Left colon (tissue), 2 donors: ENCODE measurements at places on chromosomes 11 and 22. TPM values are rescaled to one million over a fixed set of nuclear protein-coding genes. Genes with fewer than 3 reads are reported as not detected.

- no peak for DNase-seq
Measured at GRCh38 chr11:128468111-128468510, 119.2 kb downstream of the ETS1 start.

The TENM4 gene
- 0.92 TPM for total RNA-seq

- no peak for DNase-seq
Measured at GRCh38 chr11:70456921-70457532, 58.7 kb downstream of the CTTN start.

The ZBTB16 gene
- total RNA-seq = 75.1 TPM

DNA sequence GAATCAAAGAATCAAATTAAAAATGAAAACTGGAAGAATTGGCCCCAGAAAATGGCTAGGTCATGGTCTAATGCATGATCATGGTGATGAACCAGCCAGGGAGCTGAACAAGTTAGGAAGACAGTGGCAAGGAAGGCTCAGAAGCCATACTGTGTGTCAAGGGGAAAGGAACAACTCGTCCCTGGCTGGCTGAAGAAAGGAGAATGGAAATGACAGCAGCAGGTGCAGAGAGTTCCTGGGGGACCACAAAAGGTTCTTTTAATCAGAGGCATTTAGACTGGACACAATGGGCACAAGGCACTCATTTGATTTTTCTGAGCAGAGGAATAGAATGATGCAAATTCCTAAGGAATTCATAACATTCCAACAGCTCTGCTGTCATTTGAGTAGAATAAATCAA is 209.9 kb downstream of the LARGE1 start:
- DNase-seq = no peak

- no peak for DNase-seq
Measured at GRCh38 chr11:103870821-103871309, 165.6 kb upstream of the DDI1 start.

The BIK gene
- total RNA-seq = 23.0 TPM

DNA sequence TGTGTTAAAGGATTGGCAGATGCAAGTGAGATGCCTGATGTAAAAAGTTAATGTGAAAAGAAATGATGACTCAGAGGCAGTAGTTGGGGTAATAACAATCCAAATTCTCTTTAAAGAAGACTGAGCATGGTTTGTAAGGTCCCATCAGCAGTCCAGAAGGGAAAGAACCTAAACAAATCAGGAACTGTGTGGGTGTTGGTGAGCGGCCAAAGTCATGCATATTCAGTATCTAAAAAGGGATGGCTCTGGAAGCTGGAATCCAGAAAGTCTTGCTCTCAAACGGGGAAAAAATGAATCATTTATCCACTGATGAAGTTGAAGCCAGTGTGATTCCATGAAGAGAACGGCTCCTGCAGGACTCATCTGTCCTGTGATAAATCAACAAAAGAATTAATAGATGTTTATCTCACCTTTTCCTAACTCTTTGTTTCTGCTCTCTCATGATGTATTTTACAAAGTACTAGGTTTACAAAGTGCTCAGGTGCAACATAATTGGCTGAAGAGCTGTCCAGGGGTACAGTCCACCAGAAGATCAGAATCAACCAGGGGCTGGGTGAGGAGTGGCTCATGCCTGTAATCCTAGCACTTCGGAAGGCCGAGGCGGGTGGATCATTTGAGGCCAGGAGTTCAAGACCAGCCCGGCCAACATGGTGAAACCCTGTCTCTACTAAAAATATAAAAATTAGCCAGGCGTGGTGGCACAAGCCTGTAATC is 20.5 kb upstream of the SORL1-AS1 start:
- no peak for DNase-seq

The NXF1 gene
- 51.0 TPM for total RNA-seq

DNA sequence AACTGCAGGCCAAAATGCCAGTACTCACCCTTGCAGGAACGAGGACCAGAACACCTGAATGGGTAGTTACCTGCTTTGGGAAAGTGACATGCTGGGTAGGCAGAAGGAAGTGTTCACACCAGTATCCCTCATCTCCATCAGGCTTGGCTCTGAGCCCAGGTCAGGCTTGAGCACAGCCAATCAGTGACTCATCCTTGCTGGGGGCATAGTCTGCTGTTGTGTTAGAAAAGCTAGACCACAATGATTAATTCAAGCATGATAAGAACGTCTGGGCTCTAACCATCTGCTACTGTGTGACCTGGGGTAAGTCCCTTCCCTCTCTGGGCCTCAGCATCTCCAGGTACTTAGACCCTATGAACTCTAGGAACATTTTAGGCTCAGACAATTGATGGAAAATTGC is 450.4 kb downstream of the MIAT start:
- peak; percentile 44 for DNase-seq

GRCh38 chr11:3010521-3011275 is 18.6 kb upstream of the NAP1L4 start:
- no peak for DNase-seq

The IL18BP gene
- 10.6 TPM for total RNA-seq

- DNase-seq = no peak
Measured at GRCh38 chr11:41398175-41398574, 61.3 kb downstream of the LRRC4C start.

- no peak for DNase-seq
Measured at GRCh38 chr22:42945736-42946135, 69.2 kb downstream of the PACSIN2 start.
